IgD-negative memory B cell (primary cell): ENCODE measurements at places on chromosomes 12 and 14. TPM values are rescaled to one million over a fixed set of nuclear protein-coding genes. Genes with fewer than 3 reads are reported as not detected.

The POTEG gene
- not detected for polyA plus RNA-seq

The DNAAF2 gene
- polyA plus RNA-seq = 33.4 TPM

The UNC79 gene
- polyA plus RNA-seq = not detected

The TESPA1 gene
- polyA plus RNA-seq = 18.7 TPM

The CISTR gene
- not detected for polyA plus RNA-seq

The EEF1AKMT3 gene
- 1.5 TPM for polyA plus RNA-seq

The CLMN gene
- 8.2 TPM for polyA plus RNA-seq

The PRICKLE1 gene
- 17.0 TPM for polyA plus RNA-seq

The ZNF140 gene
- 20.5 TPM for polyA plus RNA-seq

The PITPNM2 gene
- polyA plus RNA-seq = 0.95 TPM

The C14orf132 gene
- 0.04 TPM for polyA plus RNA-seq

The EPYC gene
- polyA plus RNA-seq = not detected

The SRRM4 gene
- polyA plus RNA-seq = not detected

The PTGER2 gene
- polyA plus RNA-seq = 2.8 TPM

The ZNF385A gene
- 4.2 TPM for polyA plus RNA-seq

The TUNAR gene
- not detected for polyA plus RNA-seq

The CLEC2B gene
- polyA plus RNA-seq = 11.4 TPM

The LMNTD1 gene
- polyA plus RNA-seq = not detected

The CD69 gene
- polyA plus RNA-seq = 177 TPM

The POU6F1 gene
- 3.2 TPM for polyA plus RNA-seq

The HSPB8 gene
- not detected for polyA plus RNA-seq

The TSHR gene
- polyA plus RNA-seq = not detected

The LRRC43 gene
- not detected for polyA plus RNA-seq

The WNT1 gene
- 0.19 TPM for polyA plus RNA-seq

The CD163L1 gene
- polyA plus RNA-seq = not detected

The AICDA gene
- 2.1 TPM for polyA plus RNA-seq

The KRT79 gene
- not detected for polyA plus RNA-seq

The RPGRIP1 gene
- 0.14 TPM for polyA plus RNA-seq

The EFS gene
- polyA plus RNA-seq = not detected

The NFE2 gene
- 0.44 TPM for polyA plus RNA-seq

The PROX2 gene
- polyA plus RNA-seq = not detected

The TRHDE gene
- polyA plus RNA-seq = not detected

The PRPH gene
- polyA plus RNA-seq = not detected

The POTEM gene
- polyA plus RNA-seq = not detected

The GRIN2B gene
- not detected for polyA plus RNA-seq
